ENCODE measurements at places on chromosomes 6 and 20.

DNA sequence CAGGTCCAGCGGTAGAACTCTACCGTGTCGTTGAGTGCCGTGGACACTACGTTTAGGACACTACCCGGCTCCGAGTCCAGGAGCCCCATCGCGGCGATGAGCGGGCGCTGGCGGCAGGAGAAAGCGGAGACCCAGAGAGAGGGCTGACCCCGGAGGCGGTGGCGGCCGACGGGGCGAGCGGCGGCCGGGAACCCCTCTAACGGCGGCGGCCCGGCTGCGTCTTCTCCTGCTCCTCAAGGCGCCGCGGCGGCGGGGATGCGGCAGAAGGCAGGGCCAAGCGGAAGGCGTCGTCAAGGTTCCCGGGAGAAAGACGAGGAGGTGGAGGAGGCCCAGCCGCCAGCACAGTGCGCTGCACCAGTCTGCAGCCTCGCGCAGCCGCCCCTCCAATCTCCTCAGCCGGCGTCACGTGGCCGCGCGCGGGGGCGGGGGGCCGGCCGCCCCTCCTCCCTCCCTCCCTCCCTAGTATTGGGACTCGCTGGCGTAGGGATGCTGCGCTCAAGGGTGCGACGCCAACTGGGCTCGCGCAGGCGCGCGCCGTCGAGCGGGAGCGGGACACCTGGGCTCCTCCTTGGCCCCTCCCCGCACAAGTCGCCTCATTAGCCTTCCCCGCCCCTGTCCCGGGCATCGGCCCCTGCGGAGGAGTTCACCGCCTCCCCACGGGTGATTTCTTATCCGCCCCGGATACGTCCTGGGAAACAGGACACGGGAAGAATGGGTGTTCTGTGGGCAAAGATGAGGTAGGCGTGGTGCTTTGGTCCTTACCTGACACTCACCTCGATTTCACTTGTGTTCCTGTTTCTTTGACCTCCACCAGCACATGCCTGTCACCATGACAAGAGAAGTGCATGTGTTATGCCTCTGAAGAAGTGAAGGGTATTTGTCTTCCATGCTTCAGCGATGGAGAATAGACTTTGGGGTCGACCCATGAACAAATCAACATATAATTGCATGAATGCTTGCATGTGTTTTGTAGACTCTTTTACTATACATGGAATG, at the start of gene ELOVL4:
ELOVL4 (minus strand) TSS at position 363 of the 996 bp plus-strand sequence; CDS start at position 89, 274 bp downstream.
- peak; percentile 78 for DNase-seq

DNA sequence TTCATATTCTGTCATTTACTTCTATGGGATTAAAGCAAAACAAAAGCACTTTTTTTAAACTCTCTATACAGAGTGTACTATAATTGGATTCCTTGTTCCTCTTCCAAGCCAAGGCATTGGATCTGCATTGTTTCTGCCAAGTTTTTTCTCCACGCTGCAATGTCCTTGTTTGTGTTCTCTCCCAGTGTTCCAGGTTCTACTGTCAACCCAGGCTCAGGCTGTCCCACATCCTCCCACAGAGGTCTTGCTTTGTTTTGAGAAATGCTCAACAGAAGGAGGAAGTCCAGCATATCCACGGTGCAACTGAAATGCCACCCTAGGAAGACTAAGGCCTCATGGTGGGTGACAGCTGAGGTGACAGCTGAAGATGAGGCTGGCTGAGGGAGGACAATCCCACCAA, 287.1 kb upstream of the PRDM1 start:
- DNase-seq = no peak

DNA sequence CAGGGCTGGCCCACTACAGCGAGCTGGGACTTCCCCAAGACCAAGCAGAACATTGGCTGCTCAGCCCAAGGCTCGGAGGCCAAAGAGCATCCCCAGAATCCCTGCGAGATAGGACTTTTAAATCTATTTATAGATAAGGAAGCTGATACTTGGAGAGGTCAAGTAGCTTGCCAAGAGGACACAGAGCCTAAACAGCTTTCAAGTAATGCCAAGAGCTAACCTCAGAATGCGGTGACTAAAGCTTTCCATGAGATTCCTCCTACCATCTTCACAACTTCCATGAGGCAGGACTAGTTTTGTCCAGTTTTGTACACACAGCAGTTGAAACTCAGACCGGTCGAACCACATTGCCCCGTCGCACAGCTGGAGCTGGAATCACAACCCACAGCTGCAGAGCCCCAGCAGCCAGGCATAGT, 168.1 kb upstream of the TOP1 start:
- no peak for DNase-seq

GRCh38 chr6:5126214-5126613, 41.1 kb downstream of the PPP1R3G start:
- DNase-seq = no peak

- no peak for DNase-seq
Measured at GRCh38 chr20:10679269-10679668, 5.5 kb upstream of the JAG1 start.

- DNase-seq = no peak
Measured at GRCh38 chr20:54848262-54848661, 372.9 kb downstream of the DOK5 start.

GRCh38 chr20:36754656-36755222, 8.8 kb upstream of the NDRG3 start:
- DNase-seq = peak; percentile 17

- no peak for DNase-seq
Measured at GRCh38 chr6:108622641-108623298, 62.1 kb downstream of the FOXO3 start.

GRCh38 chr6:83062225-83062624, 3.4 kb downstream of the UBE3D start:
- DNase-seq = no peak

DNA sequence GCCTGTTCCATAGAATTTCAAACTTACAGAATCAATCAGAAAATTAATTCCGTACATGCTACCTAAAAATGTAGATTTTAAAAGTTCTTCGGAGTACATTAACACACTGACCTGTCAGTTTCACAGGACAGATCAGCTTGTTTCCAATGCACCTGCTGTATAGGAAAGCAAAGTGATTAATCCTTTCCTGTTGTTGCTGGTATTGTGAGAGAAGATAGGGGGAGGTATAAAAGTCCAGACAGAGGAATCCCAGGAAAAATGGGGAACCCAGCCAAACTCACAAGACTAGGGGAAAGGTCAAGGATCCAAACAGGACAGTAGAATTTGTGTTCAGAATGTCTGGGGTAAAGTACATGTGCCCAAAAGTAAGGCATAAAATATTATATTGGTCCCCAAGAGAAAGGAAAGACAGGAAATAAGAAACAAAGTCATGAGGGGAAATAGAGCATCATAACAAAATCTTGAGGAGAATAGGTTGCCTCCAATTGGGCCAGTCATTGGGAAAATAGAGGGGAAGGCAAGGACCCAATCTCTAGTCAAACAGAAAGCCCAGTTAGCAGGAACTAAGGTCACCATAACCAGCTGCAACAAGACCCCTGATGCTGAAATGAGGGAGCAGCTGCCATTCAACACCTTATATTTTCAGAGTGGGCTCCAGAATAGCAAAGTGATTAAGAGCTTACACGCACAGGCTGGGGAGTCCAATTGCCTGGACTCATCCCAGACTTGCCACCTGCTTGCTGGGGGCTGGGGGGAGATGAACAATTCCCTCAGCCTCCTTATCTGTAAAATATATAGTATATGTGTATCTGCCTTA, 10.3 kb downstream of the FILIP1 start:
- no peak for DNase-seq

GRCh38 chr20:51926670-51927305, 124.5 kb upstream of the SALL4 start:
- DNase-seq = no peak

DNA sequence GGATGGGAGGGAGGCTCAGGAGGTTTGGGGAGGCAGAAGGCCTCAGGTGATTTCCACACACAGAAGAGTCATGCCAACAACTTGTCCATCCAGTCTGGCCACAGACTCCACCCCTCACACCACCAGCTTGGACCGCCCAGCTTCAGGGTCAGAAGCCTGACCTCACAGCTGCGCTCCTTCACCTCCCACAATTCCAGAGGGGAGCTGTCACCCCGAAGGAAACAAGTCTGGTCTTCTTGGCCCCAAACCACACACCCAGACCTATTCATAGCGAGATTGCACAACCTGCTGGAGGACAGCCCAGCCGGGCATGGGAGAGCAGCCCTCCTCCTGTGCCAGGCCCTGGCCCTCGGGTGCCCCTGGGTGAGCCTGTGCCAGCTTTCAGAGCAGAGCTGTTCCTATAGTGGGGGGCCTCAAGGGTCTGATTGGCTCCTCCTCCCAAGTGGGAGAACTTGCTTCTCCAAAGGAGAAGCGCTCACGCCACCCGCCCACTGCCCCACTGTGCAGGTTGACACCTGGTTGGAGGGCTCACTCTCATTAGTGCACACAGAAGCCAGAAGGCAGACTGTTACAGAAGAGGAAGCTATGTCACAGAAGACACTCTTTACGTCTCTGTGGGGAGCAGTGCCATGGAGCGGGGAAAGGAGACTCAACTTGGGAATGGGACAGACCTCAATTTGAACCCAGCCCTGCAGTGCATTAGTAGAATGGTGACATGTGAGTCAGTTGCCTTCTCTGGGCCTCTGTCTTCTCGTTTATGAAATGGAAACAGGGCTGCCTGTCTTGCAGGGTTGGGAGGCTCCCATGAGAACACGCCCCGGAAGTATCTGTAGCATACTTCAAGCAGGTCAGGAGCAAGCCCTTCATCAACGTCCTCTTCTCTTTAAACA, 128.8 kb downstream of the FOXO3 start:
- DNase-seq = no peak

DNA sequence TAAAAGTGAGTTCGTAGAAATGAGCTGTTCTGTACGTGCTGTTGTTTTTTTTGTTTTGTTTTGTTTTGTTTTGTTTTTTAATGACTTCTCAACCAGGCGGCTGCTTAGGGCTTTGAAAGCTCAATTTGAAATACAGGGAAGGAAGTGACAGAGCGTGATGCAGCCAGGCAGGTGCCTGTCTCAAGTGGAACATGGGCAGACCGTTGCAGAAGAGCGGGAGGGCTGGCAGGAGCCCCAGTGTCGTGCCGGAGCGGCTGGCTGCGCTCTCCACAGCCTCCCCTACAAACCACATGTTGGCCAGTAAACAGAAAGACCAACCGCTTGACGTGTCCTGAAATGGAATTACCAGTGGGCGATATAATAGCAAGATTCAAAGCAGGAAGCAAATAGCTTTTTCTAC, 164.9 kb upstream of the RREB1 start:
- peak; percentile 59 for DNase-seq

- peak; percentile 72 for DNase-seq
Measured at GRCh38 chr20:23350904-23351838, 580 bp downstream of the NXT1 start.

DNA sequence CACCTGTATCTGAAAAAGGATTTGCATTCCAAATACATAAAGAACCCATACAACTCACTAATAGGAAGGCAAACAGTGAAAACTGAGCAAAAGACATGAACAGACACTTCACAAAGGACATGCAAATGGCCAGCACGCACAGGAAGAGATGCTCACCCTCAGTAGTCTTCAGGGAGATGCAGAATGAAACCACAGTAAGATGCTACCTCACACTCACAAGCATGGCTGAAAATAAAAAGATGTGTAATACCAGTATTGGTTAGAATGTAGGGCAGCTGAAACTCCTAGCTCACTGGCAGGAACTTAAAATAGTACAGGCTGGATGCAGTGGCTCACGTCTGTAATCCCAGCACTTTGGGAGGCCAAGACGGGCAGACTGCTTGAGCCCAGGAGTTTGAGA, 64.6 kb downstream of the SNX5 start:
- no peak for DNase-seq

- no peak for DNase-seq
Measured at GRCh38 chr6:101079696-101080270, 198.7 kb upstream of the ASCC3 start.
